ENCODE measurements at places on chromosomes 16 and 17.

DNA sequence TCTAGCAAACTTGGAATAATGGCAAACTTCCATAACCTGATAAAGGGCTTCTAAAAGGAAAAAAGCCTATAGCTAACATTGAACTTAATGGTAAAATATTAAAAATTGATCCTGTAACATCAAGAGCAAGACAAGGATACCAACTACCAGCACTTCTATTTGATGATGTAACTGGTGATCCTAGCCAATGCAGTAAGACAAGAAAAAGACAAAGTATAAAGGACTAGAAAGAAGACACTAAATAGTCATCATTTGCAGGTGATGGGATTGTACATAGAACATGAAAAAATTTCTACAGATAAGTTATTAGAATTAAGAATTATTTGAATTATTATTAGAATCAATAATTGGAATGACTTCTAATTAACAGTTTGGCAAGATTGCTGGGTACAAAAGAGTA, 37.0 kb downstream of the B9D1 start:
- DNase-seq: no peak

GRCh38 chr16:30581457-30581856, 4.0 kb downstream of the ZNF785 start:
- DNase-seq: no peak

DNA sequence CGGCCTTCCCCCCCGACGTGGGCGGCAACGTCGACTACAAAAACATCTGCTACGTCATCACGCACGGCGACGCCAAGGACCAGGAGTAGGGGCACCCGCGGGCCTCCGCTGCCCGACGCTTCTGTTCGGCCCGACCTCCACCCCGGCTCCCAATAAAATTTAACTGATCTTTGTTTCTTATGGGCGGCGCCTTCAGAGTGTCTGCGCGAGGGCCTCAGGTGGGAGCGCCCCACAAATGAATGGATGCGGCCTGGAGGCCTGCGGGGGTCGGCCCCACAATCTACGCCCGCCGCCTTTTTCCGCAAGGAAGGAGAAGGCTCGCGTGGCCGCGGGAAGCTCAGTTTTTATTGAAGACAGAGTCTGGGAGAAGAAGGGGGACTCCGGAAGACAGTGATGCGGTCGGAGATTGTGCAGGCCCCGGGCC, 3.2 kb downstream of the MYL11 start:
- DNase-seq: peak; percentile 67

GRCh38 chr16:15427648-15428239, 6.6 kb upstream of the BMERB1 start:
- peak; percentile 27 for DNase-seq

GRCh38 chr17:75295201-75296158, 6.2 kb upstream of the SLC25A19 start:
- peak; percentile 90 for DNase-seq
